Stimulated activated CD8-positive, alpha-beta memory T cell treated with anti-CD3 and anti-CD28 coated beads, Interleukin-7, amount 100 ng/mL, for 24 hours (primary cell): ENCODE measurements at places on chromosomes 13 and 19.

GRCh38 chr19:46453661-46454060 lies 17.7 kb downstream of the PNMA8A start:
- DNase-seq, result no peak

DNA sequence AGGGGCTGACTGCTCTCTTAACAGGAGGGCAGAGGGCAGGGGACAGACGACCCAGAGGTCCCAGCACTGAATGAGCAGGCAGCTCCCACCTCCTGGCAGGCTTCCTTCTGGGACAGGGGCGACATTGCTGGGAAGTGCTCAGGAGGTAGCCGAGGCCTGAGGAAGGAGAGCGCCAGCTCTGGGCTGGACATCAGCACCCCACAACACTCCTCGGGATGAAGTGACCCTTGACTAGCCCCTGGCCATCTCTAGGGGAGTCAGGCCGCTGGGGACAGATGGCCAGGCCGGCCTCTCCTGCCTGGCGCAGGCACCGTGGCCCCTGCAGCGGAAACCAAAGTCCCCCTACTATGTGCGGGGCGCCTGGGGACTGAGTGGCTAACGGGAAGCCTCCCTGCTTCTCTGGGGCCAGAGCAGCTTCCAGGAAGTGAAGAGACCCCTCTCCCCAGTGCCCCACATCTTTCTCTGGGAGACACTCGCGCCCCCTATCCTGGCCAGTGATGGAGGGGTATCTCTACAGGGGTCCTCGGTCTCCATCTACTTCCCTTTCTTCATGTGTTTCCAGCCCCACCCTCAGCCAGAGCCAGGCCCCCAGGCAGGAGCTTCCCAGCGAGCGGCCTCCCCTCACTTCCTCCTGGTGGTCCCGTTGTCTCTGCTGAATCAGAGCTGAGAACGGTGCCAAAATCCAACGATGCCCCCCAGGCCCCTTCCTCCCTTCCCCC lies 10.1 kb downstream of the PRR36 start:
- DNase-seq, result no peak

DNA sequence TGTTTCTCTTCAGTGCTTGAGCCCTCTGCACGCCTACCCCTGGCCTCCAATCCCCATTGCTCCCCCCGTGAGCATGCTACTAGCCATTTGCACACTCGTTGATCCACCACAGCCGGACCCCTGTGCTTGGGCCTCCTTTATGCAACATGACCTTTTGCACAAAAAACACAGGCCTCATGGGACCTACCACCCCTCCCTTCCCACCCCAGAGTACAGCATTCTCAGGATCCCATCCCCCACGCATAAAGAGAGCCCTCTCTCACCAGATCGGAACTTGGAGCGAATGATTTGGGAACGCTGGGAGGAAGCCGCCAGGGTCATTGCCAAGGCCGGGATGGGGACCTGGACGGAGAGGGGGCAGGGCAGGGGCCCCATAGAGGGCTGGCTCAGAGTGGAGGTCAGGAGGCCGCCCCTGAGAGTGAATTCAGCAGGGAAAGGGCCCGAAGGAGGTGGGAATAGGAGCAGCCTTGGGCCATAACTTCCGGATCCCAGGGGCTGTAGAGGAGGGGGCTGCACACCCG lies 754 bp downstream of the MAMSTR start:
- DNase-seq, result no peak

DNA sequence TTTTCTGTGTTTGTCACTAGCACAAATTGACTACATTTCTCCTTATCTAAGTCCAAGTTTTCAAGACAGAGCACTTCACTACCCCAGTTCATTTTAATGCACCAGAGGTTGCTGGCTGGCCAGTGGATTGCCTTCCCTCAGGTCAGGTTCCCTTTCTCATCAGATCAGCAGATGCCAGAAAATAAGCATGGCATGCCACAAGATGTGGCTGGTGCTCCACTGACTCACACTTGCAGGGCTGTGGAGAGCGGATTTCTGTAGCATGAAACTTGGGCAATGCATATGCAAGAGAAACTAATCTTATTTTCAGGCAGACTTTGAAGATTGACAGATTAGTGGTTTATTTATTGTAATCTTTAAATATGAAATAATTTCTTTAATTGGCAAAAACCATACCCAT lies 79.5 kb downstream of the RUBCNL start:
- DNase-seq, result no peak

- DNase-seq, result no peak
These were observed 111.3 kb upstream of the EDNRB start for GRCh38 chr13:78029901-78030300.

- DNase-seq, result no peak
These were observed 6.4 kb upstream of the MAP2K7 start for GRCh38 chr19:7897292-7897691.

DNA sequence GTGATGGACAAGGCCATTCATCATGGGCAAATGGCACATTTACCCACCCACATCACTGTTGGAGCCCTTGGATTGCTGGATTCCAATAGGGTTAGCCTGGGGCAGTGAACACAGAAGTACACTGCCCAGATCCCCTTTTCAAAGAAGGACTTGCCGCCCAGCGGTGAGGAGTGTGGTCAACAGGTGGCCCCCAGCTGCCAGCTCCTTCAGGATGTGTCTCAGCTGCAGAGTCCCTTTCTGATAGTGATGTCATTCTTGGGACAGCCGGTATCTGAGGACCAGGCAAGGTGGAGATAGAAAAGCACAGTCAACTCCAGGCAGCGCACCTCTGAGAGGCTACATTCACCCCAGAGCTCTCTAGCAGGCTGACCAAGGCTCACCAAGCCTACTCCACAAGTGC lies 16.9 kb downstream of the ERICH6B start:
- no peak for DNase-seq

GRCh38 chr19:14769201-14769600 lies 9.2 kb downstream of the ADGRE2 start:
- DNase-seq, result no peak

GRCh38 chr19:56273563-56274117 lies 1.1 kb downstream of the EDDM13 start:
- DNase-seq, result no peak

- no peak for DNase-seq
These were observed 49.4 kb upstream of the ALOX5AP start for GRCh38 chr13:30685987-30686386.

DNA sequence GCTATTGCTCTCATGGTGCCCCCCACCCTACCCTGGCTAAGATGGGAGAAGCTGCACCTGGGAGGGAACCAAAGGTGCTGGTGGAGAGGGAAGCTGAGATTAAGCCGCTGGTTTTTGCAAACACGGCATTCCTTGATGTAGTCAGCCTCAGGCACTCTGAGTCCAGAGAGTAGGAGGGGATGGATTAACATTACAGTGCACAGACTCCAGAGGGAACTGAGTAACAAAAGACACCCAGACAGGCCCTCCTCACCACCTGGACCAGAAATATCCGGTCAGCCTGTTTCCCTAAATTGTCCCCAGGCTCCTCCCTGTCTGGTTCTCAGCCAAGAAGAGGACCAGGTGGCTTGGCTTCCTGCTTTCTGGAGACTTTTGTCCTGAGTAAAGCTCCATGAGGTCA lies 28.9 kb upstream of the PABPC3 start:
- no peak for DNase-seq

DNA sequence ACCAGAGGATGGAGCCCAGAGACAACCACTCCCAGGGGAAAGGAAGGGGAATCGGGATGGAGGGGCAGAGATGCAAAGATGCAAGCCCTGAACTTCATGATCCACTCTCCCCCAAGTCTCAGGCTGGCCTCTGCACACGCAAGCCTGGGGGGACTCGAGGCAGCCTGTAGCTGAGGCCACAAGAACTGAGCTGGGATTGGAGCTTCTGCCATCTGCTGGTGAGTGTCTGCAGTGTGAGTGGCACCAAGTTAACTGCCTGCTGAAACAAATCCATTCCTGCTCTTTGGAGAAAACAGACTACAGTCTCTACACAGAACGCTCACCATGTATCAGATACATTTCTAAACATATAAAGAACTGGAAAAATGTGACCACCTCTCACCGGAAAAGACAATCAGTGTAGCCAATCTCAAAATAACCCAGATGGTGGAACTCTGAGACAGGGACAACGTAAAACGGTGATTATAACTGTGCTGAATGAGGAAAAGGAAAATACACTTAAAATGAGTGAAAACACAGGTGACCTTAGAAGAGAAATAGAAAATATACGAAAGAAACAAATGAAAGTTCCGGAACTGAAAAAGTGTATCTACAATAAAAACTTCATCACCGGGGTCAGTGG lies 62.1 kb downstream of the KLF2 start:
- DNase-seq, result no peak

GRCh38 chr13:73465617-73465971 lies 406.8 kb downstream of the KLF5 start:
- no peak for DNase-seq

- DNase-seq, result no peak
These were observed 2646.0 kb upstream of the PCDH20 start for GRCh38 chr13:64061649-64062048.

- no peak for DNase-seq
These were observed 31.8 kb downstream of the PIP5K1C start for GRCh38 chr19:3668331-3669081.

DNA sequence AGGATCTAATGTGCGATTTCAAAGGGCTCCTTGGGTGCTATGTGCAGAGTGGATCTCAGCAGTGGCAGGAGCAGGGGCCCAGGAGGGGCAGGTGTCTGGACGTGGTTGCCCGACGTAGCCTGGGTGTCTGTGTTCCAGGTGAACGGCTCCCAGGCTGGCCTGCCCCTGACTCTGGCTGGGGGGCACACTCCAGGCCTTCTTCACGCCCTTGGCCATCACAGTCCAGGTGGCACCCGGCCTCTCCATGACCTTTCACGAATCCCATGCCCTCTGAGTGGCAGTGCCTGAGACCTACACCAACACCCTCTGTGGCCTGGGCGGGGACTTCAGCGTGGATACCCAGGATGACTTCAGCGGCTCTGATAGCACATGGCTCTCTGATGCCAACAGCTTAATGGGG lies 11.3 kb upstream of the FXYD3 start:
- no peak for DNase-seq

DNA sequence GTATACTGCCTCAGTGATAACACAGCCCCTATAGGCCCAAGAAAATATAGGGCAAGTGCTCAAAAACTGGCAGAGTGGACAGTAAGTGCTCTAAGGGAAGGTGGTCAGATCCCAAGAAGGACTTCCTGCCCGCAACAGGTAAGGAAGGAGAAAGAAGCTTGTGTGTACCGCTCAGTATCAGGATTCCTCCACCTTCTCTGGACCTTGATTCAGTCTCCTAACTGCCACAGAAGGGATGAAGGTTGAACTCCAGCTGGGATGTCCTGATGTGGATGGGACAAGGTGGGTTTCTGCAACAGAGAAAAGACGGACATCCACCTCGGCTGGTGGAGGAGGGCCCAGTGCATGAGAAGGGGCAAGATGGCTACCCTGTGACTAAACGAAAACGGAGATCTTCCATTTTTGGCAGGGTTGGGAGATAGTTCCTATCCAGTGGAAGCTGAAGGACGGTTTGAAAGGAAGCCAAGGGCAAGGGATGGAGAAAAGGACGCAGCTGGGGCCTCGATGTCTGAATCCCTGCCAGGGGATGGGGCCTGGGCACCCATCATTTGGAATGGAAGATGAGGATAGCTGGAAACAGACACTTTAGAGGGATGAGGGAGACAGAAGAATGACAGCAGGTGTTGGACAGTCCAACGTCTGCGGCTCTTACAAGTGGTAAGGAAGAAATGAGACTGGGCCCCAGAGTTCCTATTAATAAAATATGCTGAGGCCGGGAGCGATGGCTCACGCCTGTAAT lies 1.3 kb upstream of the ATF5 start:
- no peak for DNase-seq

GRCh38 chr19:2636897-2637683 lies 65.4 kb downstream of the GNG7 start:
- peak; percentile 56 for DNase-seq

DNA sequence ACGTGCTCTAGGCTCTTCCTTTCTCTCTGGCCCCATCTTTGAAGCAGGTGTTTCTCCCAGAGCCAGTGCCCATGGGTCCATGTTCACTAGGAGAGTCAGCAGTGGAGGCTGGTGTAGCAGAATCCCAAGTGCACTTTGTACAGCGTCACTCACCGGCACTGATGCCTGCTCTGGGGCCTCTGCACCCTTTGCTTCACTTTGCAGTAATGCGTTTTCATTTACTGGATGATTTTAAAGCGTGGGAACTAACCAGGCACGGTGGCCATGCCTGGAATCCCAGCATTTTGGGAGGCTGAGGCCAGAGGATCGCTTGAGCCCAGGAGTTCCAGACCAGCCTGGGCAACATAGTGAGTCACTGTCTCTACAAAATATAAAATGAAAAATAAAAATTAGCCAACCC lies 30.7 kb downstream of the SLC25A42 start:
- no peak for DNase-seq

DNA sequence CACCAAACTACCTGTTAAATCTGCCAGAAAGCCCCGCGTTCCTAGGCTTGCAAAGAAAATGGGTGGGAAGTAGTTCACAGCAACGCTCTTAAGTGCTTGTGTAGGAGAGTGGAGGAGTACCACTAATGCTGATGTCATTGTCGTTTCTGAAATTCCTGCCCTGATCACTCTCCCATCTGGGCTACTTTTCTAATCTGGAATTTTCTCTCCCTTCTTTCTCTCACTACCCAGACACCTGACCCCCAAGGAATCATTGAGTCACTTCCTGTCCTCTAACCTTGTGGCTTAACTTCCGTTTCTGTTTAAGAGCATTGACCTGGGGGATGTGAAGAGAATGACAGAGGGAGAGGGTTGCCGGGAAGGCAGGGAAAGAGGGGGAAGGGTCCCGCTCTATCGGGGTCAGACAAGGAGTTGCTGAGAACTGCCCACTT lies 98.7 kb downstream of the STARD13 start:
- no peak for DNase-seq

- no peak for DNase-seq
These were observed 246.9 kb upstream of the PRR20A start for GRCh38 chr13:56893843-56894242.

- DNase-seq, result peak; percentile 26
These were observed 557 bp downstream of the PSPC1 start for GRCh38 chr13:19782049-19782726.

DNA sequence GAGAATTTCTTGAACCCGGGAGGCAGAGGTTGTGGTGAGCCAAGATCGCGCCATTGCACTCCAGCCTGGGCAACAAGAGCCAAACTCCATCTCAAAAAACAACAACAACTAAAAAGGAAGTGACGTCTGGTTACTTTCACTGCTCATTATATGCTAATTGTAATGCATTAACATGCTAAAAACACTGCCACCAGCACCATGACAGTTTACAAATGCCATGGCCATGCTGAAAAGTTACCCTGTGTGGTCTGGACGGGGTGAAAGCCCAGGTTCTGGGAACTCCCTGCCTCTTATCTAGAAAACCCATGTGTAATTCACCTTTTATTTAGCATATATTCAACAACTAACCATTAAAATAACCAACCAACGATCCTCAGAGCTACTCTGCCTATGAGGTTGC lies 28.1 kb downstream of the CPT1C start:
- no peak for DNase-seq

DNA sequence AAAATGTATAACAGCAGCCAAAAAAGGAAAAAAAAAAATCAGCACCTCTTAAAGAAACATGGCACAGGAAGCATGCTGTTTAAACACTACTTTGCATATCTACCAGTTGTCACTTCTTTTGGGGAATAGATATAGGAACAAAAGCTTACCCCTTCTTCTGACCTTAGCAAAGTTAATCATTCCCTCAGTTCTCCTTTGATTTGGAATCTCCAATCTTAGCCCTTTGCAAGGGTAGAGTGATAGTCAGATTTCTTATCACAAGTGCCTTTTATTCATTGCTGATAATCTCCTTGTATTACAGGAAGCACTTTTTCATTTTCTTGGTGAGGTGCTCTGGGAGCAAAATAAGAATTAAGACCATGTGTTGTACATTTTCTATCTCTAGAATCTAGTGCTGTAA lies 1327.6 kb downstream of the OLFM4 start:
- no peak for DNase-seq

- DNase-seq, result no peak
These were observed 206.1 kb downstream of the SUCLA2 start for GRCh38 chr13:47794963-47795362.
